ENCODE measurements at places on chromosomes 11 and 22.

GRCh38 chr11:19849107-19849789 is 136.6 kb downstream of the NAV2 start:
- DNase-seq = peak; percentile 59

GRCh38 chr11:41282395-41282794 is 177.1 kb downstream of the LRRC4C start:
- no peak for DNase-seq

GRCh38 chr11:72352859-72353551 is 81.3 kb downstream of the CLPB start:
- DNase-seq = peak; percentile 95

GRCh38 chr22:17712441-17712840 is 61.8 kb downstream of the BID start:
- DNase-seq = peak; percentile 45

- DNase-seq = no peak
Measured at GRCh38 chr11:119861160-119861559, 132.2 kb upstream of the NECTIN1 start.

GRCh38 chr22:49749227-49749626 is 78.4 kb downstream of the BRD1 start:
- no peak for DNase-seq

DNA sequence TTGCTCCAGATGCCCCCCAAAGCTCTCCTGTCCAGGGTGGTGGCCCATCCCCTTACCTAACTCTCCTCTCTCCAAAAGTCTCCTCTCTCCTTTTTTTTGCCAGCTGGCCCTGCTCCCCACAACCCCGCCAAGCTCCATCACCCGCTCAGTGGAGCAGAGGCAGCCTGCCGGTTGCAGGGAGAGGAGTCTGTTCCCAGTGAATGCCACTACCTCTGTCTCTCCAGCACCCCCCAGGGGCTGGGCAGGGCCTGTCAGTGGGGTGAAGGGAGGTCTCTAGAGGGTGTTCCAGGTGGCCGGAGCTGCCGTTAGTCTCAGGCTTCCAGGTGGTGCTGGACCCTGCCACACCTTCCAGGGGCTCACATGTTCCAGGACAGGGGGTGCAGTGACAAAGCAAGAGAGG is 387.0 kb downstream of the CTTN start:
- DNase-seq = no peak

- no peak for DNase-seq
Measured at GRCh38 chr11:110856340-110856739, 144.1 kb upstream of the ARHGAP20 start.

DNA sequence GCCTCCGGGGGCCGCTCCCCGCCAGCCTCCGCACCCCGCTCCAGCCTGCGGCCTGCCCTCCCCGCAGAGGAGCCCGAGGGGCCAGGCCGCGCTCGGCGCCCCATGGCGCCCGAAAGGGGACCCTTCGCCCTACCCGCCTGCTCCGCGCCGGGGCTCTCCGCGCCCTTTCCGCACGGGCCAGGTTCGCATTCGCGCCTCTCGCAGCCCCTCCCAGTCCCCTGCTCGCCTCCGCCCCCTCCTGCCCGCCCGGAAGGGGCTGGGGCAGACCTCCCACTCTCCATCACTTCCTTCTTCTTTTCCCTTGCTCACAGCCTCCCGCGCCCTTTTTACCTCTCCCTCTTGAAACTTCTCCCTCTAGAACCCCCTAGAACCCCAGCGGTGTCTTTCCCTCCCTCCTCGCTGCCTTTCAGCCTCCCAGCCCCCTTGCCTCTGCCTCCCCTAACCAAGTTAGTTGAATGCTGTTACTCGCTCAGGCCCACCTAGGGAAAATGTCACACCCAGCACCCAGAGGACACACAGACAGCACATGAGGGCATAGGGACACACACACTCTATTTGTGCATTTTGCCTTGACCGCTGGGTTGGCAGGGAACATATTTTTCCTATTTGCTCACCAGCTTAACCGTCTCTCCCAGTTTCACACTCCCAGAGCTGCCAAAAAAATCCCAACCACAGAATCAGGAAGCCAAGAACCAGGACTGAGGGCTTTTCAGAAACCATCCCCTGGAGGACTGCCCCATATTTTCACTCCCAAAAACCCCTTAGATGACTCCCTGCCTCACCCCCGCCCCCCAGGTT is at the start of gene SLC43A3:
TSS of gene SLC43A3 (minus strand) at position 193 of the 798 bp plus-strand sequence. CDS start 949 bp downstream, outside the sequence.
- DNase-seq = peak; percentile 81

DNA sequence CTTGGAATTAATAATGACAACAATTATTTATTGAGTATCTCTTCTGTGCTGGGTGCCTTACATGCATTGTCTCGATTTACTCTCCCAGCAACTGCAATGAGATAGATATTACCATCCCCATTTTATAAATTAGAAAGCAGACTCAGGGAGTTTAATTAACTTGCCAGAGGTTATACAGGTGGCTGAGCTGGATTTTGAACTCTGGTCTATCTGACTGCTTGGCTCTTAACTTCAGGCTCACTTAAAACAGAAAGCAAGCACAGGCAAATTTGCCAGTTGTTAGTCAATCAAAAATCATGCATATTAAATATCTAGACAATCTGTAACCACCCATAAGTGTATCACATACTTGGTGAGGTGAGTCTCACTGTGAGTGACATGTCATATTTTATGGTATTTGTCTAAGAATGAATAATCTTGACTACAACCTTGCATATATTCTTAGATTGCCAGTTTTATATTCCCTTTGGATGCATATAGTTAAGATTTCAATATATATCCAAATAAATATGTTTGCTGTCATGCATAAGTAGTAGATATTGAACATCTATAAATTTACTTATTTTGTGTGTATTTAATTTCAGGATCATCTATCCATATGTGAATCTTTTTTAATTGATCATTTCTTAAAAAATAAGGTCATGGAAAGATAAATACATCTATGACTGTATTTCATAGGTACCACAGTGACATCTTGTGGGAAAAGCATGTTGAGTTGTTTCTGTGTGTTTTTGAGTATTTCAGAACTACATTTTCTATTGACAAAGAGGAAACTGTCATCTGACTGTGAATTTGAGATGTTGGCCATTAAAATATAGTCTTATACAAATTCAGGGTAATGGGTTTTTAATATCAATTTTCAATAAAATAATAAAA is 112.0 kb upstream of the ARHGAP42 start:
- peak; percentile 39 for DNase-seq

DNA sequence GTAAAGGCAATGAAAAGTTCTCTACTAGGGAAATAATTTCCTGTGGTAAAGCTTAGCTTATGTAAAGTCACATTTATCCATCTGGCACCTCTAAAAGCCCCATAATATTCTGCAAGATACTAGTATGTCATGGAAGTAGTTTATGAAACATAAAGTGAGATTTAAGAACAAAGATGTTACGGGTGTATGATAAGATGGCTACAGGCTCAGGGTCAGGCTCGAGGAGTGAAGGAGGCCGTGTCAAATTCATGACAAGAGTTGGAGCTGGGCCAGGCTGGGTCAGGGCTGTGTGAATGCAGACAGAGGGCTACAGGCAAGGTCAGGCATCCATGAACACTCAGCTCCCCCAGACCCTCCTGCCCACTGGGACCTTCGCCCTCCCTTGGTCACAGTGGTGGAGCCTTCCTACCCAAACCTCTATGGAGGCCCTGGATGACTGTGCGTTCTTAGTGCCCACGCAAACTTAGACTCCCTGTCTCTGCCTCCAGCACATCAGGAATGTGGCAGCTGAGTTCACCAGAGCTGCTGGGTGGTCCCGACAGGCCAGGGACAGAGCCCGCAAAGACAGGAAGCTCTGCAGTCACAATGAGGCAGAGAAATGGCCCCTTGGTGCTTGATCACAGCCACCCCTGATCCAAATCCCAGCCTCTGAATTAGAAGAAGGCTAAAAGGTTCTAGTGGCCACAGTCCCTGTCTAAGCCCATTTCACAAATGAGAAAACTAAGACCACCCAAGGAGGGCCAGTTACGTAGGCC is 14.8 kb downstream of the IGLL5 start:
- DNase-seq = no peak

DNA sequence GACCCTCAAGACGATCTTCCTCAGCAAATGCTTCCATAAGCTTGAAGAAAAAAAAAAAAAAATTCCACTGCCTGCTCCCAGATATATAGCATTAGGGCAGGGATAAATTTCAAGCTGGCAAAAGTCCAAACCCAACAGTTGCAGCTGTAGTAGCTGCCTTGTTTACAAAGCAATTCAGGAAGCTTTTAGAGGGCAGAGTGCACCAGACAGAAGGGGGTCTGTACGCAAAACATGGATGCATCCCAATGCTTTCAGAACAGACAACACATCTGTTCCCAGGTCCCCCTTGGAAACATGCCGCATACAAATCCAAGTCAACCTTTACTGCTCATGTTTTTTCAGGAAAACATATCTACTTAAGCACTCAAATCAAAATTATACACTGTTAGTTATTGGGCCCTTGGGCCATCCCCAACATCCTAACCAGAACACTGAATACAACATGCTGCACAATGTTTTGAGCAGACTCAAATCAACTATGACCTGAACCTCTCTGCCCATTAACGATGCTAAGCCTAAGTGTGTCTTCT is 94.5 kb downstream of the CADM1 start:
- no peak for DNase-seq

DNA sequence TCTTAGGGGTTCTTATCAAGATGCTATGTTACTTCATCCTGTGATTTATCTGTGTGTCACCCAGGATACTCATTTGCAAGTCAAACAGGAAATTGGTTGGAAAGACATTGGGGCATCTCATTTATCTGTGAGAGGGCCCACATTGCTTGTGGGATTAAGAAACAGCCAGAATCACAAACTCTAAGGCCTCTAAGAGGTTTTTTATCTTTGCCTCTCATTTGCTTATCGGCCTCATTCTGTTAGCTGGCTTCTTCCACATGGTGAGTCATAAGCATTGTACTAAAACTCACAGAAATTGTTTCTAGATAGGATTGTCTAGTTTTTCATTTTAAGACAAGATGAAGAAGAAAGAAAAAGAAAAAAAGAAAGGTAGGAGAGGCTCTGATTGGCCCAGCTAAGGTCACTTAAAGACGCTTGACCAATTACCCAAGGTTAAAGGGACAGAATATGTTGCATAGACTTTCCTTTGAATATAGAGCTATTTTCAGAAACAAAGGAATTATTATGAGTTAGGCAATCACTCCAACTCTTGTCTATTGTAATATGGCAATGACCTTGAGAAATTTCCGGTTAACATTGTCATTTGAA is 121.9 kb downstream of the ARHGAP42 start:
- peak; percentile 61 for DNase-seq

DNA sequence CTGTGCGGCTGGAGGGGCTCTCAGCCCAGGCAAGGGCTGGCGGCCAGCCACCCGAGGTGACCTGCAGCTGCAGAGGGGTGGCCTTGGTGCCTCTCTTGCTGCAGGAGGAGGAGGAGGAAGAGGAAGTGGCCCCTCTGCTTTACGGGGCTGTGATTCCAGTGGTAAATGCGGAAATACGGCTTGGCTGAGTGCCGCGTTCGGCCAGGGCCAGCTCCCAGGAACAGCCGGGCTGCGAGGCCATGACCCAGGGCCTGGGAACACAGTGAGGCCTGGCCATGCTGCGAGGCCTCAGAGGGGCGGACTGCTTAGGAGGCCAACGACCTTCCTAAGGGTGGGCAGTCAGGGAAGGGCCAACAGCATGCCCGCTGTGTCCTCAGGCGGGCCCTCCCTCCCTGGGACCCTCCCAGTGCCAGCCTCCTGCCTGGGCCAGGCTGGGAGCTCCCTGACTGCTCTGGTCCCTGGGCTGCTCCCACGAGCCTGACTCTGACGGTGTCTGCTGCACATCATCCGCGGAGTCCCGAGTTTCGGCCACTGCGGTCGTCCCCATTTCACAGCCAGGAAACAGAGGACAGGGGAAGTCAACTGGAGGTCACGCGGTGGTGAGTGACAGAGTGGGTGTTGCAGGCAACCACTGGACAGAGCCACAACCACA is 20.8 kb upstream of the PPARA start:
- DNase-seq = no peak

DNA sequence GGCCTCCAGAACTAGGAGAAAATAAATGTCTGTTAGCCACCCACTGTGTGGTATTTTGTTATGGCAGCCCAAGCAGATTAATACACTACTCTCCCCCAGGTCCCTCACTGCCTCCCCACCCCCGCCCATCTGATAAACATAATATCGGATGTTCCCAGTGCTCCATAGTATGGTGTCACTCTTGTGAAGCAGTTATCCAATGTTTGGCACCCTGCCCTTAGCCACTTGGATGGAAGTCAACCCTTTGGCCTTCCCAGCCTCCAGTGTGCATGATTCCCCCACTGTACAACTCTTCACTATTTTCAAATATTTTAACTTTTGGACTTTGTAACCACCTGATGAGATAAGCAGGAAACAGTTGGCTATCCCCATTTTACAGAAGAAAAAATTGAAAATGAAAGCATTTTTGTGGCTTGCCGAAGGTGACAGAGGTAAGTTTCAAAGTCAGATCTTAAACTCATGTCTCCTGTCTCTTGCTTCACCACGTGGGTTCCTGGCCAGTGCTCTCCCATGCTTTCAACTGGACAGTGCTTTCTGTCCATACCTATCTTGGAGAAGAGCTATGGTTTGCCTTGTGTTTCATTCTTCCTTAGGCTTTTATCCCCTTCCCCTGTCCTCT is 53.2 kb downstream of the ALX4 start:
- no peak for DNase-seq

DNA sequence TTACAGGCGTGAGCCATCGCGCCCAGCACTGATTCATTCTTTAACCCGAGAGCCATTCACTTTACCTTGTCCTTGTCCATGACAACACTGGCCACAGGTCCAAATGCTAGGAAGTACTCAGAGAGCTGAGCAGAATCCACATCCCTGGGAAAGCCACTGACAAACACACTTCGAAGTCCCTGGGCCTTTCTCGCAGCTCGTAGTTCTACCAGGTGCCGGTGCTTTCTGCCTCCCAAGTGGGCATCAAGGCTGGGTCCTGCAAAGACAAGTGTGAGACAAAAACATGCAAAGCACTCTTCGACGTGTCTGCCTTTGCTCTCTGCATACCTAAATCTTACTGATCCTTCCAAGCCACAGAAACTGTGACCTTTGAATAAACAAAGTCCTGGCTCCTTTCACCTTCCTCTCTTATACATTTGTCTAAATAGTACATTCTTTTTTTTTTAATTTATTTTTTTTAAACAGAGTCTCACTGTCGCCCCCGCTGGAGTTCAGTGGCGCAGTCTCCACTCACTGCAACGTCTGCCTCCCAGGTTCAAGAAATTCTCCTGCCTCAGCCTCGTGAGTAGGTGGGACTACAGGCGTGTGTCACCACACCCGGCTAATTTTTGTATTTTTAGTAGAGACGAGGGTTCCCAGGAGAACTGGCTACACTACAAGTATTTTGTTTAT is 2.2 kb downstream of the TUT1 start:
- peak; percentile 54 for DNase-seq
